ENCODE measurements at places on chromosomes 2 and 18.

GRCh38 chr18:51537487-51537886 is 340.0 kb upstream of the MEX3C start:
- DNase-seq, result no peak

DNA sequence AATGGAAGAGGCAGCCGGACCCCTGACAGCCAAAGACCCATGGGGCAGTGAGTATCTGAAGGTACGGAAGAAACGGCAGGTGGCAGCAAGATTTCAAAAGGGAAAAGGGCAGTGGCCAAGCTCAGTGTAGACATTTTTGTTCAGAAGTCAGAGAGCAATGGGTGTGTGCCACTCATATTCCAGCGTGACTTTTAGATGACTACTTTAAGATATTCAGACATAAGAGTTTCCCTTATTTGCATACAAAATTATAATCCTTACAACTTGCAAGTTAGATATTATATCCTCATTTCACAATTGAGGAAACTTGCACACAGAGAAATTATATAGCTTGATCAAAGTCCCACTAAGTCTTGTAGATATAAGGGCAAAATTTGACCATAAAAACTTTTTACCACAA is 60.7 kb upstream of the CYTIP start:
- no peak for DNase-seq

DNA sequence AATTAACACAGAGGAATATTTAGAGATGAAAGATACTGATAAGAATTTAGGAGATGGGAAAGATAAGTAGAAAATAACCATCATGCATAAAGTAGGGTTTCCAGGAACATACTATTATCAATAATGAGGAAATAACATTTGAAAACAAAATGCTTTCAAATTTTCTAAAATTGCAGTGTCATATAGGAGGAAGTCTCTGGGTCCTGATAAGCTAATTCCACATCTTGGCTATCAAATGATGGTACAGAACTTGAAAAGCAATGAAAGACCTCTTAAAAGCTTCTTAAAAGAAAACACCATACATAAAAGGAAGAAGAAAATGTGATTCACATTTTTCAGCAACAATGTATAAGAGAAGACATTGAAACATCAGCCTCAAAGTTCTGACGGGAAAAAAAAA is 1024.8 kb downstream of the TSN start:
- DNase-seq, result no peak

- DNase-seq, result no peak
Measured at GRCh38 chr18:74457043-74457724, at the start of gene DIPK1C. Gene DIPK1C, minus strand, starts transcription at chr18:74457308. Its CDS starts 49 bp downstream, at chr18:74457259.

- no peak for DNase-seq
Measured at GRCh38 chr2:98474979-98475632, 30.4 kb downstream of the INPP4A start.

- no peak for DNase-seq
Measured at GRCh38 chr18:3281456-3282400, 19.8 kb downstream of the MYL12B start.

DNA sequence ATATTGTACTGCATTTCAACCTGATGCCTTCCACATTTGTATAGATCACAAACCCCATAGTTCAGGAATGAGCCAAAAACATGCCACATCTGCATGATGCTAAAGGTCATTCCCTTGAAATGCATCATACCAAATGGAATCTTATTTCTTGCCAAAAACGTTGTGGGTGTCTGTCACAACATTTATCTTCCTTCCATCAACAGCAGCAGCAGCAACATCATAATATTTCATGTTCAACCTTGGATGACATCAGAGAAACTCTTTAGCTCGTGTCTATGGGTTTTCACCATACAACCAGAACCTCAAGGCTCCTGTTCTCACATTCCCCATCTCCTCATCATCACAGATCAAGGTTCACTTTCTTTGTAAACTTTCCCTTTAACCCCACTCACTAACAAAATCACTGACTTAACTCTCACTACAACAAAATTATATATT is 221.3 kb upstream of the CTAGE1 start:
- no peak for DNase-seq

GRCh38 chr2:9700109-9700495 is 69.3 kb upstream of the YWHAQ start:
- DNase-seq, result no peak

DNA sequence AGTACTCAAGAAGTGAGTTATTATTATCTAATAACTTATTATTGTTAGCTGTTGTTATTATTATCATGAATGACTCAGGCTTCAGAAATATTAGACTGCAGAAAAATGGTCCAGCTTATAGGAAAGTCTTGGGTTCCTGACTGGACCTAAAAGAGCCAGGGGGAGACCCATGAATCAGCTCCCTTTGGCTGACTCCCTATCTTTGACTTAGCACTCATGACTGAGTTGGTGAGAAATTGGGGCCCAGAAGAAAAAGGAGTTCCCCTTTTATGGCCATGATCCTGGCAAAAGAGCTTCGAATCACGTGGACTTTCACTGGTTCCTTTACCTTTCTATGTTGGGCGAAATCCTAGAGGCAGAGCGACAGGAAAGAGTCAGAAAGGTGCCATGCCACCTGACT is 145.8 kb downstream of the MYO3B start:
- no peak for DNase-seq

DNA sequence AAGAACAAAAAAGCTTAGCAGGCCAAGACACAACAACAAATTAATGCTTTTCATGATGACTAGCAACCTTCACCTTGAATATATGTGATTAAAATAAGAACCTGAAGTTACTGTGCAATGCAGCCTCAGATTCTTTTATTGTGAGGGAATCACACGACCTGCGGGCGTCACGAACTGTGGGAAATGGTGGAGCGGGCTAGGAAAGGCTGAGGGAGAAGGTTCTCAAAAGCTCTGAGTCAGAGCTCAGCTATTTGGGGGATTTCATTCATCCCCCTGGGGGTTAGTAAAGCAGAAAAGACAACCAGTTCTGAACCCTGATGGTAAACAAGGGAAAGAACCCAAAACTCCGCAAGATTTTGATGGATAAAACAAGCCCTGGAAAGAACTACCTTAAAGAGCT is 89.3 kb upstream of the NCKAP5 start:
- DNase-seq, result no peak

GRCh38 chr2:169139145-169139544 is 69.8 kb downstream of the DHRS9 start:
- no peak for DNase-seq

- DNase-seq, result no peak
Measured at GRCh38 chr2:134305109-134305491, 51.2 kb downstream of the MGAT5 start.

DNA sequence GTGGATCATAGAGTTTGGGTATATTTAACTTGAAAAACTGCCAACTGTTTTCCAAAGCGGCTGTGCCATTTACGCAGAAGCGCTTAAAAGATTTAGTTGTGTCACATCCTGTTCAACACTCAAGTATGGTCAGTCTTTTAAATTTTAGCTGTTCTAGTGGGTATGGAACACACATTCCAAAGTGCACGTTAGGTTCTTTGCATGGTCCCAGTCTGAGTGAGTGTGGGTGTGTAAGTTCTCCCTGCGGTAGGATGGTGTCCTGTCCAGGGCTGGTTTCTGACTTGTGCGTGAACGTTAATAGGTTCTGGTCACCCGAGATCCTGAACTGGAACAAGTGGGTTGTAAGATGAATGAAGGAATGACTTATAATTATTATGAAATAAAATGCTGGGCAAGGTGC is 28.4 kb upstream of the IL36G start:
- no peak for DNase-seq

GRCh38 chr2:29139731-29140130 is 24.5 kb downstream of the CLIP4 start:
- no peak for DNase-seq

GRCh38 chr2:180196419-180196977 is 189.4 kb upstream of the CWC22 start:
- no peak for DNase-seq

GRCh38 chr2:168434146-168434545 is 21.9 kb upstream of the CERS6 start:
- no peak for DNase-seq

Data from posterior vena cava (tissue), 2 donors.